Stimulated activated CD8-positive, alpha-beta memory T cell treated with anti-CD3 and anti-CD28 coated beads, Interleukin-2, amount 100 ng/mL, for 1 hour (primary cell): ENCODE measurements at places on chromosomes 6 and 20.

- no peak for DNase-seq
Measured at GRCh38 chr6:51855310-51856082, 231.9 kb downstream of the PKHD1 start.

DNA sequence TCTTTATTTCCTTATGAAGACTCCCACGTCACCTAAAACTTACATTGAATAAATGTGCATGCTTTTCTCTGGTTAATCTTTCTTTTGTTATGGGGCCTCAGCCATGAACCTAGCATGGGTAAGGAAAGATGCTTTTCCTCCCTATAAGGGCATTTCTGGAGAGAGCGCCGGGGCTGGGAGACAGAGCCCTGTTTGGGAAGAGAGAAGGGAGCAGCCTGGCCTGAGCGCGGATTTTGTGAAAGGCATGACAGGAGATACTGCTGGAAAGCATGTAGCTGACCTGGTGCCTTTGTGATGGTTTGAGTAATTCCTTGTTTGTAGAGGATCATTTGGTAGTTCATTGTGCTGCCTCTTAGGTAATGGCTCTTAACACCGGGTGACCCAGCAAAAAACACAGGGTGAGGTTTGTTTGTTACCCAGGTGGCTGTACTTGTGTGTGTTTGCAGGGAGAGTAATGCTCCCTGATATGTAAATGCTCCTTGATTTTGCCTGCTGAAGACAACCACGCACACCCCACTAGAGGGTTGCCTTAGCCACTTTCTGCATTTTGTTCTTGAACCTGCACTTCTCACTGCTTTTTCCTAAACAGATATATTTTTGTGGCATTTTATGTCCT lies 59.2 kb downstream of the ANKRD6 start:
- no peak for DNase-seq

DNA sequence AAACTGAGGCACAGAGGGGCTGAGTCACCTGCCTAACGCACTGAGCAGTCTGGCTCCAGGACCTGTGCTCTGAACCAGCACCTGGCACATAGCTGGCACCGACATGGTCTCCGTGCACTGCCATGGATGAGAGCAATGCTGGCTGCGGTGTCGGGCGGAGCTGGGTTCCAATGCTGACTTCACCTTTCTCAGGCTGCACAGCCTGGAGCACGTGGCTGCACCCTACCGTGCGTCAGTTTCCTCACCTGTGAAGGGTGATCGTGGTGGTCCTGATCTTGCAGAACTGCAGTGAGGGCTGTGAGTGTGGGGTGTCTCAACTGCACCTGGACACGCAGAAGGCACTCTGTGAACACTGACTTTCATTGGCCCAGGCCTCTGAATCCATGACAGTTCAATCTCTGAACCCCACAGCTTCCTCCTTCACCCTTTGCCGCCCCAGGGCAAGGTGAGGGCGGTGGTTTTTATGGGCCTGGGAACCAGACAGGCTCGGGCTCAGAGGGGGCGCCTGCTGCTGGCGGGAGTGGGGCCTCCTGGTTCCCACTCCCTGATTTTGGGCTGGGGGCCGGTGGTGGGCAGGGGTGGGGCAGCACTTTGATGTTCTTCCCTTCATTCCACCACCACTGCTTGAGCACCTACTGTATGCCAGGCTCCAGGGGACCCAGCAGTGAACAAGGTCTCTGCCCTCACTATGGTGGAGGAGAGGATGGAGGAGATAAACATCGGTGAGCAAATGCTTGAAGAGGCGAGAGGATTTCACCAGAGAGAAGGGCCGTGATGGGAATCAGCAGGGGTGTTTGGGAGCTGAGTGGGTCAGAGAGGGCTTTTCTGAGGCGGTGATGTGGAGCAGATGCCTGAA lies 102.9 kb downstream of the CEBPB start:
- DNase-seq = no peak

DNA sequence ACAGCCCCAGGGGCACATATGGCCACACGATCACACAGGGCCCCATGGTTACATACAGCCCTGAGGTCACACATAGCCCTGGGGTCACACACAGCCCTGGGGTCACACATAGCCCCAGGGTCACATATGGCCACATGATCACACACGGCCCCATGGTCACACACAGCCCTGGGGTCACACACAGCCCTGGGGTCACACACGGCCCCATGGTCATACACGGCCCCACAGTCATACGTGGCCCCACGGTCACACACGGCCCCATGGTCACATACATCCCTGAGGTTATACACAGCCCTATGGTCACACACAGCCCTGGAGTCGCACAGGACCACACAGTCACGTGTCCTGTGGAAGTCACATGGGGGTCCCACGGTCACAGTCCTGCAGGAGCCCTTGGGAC lies 120.1 kb downstream of the AGPAT4 start:
- DNase-seq = no peak

DNA sequence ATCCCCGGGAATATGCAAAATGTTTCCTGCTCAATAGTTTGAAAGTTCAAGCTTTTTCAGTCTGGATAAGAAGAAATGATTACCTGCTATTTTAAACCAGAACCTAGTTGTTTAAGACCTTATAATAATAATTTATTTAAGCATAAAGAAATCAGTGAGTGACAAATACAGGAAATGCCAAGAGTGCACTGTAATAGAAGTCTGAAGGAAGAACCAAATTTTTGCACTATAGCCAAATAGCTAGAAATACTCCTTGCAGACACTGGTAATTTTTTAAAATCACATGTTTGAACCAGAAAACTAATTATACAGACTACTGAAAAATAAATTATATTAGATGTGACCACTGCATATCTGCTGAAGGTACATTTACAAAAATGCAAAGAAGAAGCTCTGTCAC lies 93.2 kb downstream of the MMS22L start:
- DNase-seq = no peak

- no peak for DNase-seq
Measured at GRCh38 chr6:169844946-169845345, 93.5 kb downstream of the ERMARD start.

- no peak for DNase-seq
Measured at GRCh38 chr6:65633501-65633900, 73.5 kb downstream of the EYS start.

GRCh38 chr6:125001684-125002405 lies 39.6 kb downstream of the RNF217 start:
- no peak for DNase-seq

DNA sequence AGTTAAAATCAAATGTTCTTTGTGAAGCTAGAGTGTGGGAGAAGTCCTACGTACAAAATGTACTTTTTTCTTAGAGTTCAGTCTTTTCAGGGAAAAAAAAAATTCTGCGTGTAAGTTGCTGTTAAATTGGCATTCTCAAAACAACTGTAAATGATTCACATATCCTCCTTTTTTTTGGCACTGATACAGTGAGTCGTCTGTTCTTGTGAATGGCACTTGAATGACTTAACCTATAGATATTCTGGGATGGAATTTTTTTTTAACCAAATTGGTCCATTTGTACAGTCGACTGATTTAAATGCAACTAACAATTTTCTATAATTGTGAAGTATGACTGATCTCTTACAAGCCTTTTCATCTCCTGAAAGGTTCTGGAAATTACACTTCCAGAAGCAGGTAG lies 5.5 kb upstream of the JAG1 start:
- no peak for DNase-seq

- no peak for DNase-seq
Measured at GRCh38 chr20:38728911-38729642, 4.8 kb downstream of the SLC32A1 start.

DNA sequence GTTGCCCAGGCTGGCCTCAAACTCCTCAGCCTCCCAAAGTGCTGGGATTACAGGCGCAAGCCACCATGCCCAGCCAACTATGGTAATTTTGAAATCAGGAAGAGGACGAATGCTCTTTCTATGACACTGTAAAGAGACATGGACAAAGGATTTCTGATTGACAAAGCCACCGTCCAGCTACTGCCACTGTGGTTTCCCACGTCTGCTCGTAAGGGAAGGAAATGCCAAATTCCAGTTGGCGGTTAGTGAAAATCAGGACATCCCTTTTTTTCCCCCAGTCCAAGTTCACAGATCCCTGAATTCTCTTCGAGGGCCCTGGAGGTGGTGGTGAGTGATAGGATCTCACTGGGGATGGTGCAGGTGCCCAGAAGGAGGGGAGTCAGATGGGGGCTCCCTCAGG lies 31.2 kb downstream of the SNAI1 start:
- DNase-seq = no peak

GRCh38 chr6:129645830-129646579 lies 64.0 kb downstream of the ARHGAP18 start:
- DNase-seq = no peak

GRCh38 chr6:31752739-31753319 lies 9.6 kb upstream of the SAPCD1 start:
- DNase-seq = no peak

GRCh38 chr20:40637176-40637575 lies 51.9 kb downstream of the MAFB start:
- DNase-seq = no peak

- no peak for DNase-seq
Measured at GRCh38 chr20:41249411-41250281, 67.9 kb downstream of the ZHX3 start.

DNA sequence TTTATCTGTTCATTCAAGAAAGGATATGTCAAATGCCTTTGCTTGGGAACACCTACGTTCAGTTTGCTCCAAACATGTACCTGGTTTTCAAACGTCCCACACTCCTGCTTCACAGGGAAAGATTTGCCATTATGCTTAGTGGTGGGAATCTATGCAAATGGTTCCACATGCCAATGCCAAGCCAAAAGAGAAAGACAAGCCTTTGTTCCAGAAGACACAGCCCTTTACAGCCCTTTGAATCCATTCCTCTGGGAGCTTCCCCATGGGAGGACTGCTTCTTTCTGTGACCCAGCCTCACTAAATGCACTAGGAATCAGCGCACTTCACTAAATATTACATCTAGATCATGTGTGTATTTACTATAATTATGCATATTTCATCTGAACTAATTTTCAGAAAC lies 619.5 kb downstream of the PRKN start:
- no peak for DNase-seq

DNA sequence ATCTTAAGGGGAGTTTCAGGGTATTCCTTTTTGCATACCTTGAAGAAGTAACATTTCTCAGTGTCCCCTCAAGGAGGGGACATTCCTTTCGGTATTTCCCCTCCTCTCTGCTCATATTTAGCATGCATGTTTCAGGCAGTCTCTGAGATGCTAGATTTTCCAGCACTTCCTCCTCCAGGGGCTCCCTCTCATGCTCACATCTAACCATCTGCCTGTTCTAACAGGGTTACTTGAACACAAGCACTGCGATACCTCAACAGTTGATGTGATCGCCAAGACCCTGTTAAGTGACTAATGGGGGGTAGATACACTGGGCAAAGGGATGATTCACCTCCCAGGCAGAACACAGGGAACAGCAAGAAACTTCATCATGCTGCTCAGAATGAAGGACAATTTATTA lies 12.9 kb upstream of the MCM3 start:
- DNase-seq = no peak

- DNase-seq = no peak
Measured at GRCh38 chr6:170190046-170190445, 100.8 kb downstream of the DLL1 start.

DNA sequence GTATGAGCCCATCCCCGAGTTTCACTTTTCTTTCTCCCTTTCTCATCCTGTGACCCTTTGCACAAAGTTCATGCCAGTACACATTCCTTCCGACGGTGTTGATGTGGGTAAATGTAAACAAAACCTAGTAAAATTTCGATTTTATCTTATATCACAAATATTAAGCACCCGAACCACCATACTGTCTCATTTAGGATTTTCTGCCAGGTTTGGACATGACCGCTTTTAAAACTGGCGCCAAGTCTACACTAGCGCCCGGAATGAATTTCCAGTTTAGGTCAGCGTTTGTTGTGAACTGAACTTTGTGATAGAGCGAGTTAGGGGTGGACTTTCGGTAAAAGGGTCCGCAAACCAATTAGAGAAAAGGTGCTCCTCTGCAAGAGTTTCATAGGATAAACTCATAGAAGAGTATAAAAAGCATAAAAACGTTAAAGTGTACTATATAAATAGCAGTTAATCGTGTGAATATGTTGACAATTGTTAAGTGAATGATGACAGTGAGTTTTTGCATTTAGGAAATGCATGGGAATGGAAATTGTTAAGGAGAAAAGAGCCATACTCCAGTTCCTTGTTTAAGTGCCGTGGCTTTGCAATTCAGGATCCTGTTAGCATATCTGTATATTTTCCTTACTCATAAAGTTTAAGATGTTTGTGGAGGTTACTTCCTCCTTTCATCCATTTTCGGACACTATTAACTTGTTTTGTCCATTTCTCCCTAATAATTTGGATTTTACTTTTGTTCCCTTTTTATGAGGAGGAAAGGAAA lies 937 bp downstream of the AKAP7 start:
- no peak for DNase-seq

GRCh38 chr6:76230711-76231110 lies 158.2 kb upstream of the IMPG1 start:
- DNase-seq = no peak

DNA sequence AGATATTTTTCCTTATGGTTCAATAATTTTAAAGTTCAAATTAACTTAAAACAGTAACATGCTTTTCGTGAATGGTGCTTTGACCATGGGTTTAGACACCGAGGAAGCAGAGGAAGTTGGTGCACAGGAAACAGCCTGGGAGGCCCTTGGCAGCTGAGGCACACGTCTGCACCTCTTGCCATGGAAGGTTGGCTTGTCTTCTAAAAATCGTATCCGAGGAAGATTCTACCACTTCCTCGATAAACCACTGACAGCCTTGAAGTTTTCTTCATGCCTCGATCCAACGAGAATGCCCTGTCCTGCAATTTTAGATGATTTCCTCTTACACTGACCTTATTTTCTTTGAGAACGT lies 12.2 kb downstream of the DLL1 start:
- DNase-seq = no peak

DNA sequence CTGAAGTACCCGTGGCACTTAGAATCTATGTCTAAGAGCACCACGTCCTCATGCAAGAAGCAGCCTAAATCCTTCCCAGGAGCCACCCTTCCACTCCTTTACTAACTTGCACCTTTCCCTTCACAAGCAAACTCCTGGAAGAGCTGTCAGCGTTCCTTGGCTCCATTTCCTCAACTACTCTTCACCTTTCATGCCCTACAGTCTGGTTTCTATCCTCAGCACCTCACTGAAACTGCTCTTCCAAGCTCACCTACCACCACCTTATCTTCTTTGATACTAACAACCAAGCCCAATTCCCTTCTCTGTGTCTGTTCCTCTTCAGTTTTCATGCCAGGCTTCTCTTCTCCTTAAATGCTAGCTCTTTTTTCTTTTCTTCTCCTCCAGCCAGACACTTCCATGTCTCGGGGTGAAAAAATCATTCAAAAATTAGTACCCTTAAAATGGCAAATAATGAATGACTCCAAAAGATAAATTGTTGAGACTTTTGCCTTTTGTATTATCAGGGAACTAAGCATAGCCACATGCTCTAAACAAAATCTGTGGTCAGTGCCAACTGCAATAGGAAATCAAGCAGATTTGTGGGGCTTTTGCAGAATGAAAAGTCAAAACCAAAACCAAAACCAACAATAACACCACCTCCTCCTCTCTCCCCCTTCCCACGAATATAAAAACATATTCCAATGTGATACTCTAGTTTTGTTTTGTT lies 149.6 kb upstream of the KCNK16 start:
- no peak for DNase-seq
